Hematopoietic multipotent progenitor cell treated with erythropoietin and hydrocortisone succinate and interleukin-3 and kit ligand, for 15 days (in vitro differentiated cells): ENCODE measurements at places on chromosomes 13 and 19.

DNA sequence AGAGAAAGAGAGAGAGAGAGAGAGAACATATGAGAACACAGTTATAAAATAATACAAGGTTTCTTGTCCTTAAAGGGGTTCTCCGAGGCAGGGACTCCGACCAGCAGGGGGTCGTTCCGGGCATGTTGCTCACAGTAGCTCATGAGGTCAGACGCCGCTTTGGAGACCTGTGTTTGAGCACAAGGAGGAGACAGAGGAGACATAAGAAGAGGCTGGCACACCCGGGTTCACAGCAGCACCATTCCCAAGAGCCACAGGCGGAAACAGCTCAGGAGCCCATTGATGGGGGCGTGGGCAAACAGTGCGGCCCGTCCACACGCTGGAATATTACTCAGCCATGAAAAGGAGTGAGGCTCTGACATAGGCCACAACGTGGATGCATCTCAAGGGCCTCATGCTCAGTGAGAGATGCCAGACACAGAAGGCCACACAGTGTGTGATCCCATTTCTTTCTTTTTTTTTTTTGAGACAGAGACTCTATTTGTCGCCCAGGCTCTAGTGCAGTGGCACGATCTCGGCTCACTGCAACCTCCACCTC lies 39.1 kb downstream of the GADD45B start:
- DNase-seq, result no peak

DNA sequence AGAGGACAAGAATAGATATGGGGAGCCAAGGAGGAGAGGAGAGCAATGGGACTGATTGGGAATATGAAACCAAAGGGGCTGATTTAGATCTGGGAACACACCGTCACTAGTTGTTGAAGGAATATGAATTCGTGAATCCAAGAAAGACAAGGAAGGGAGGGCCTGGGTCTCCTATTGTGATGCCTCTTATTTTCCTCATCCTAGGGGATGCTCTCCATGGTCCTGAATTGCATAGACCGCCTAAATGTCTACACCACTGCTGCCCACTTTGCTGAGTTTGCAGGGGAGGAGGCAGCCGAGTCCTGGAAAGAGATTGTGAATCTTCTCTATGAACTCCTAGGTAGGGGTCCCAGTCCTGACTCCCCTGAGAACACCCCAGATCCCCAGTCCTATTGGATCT lies 21.5 kb downstream of the RYR1 start:
- DNase-seq, result no peak

DNA sequence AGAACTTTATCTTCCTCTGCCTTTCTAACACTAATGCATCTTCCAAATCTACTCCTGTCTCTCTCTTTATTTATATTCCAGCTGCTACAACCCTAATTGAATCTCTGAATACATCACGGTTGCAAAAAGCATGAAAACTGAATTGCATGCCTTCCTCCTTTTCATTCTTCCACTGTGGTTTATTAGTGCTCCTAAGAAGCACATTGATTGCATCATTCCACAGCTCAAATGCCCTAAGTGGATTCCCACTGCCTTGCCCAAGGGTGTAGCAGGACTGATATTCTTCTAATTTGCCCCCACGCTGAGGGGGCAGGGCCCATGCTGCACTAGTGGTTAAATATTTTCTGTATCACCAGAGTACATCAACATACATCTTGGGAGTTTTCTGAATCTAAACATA lies 640.8 kb downstream of the EFNB2 start:
- no peak for DNase-seq

GRCh38 chr19:34066007-34066643 lies 106.2 kb upstream of the LSM14A start:
- DNase-seq, result no peak

DNA sequence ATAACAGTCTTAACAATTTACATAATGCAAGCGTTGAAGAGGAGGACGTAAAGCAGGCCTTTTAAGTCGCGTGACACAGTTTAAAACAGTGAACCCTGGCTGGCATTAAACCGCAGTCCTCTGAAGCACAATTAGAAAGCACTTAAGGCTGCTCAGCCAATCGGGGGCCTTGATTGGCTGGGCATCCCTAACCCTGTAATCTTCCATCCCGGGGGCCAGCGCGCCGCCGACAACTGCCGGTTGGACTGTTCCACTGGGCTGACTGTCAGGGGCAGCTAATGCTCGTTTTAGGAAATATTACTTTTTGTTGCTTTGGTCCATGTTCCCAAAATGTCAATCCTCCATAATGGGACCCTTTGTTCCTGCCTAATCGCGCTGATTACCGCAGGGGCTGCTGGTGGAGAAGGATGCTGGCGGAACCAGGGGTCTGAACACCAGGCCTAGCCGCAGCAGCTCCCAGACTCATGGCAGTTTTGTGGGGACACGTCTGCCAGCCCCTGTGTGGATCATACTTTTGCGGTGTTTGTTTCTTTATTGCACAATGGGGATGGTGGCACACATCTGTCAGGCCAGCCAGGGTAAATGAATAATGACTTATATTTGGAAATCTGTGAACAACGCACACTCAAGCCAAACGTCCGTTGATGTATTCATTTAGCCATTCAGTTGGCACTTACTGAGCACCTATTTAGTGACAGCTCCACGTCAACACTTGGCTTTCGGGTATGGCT lies 127.1 kb upstream of the SPACA7 start:
- DNase-seq, result no peak

GRCh38 chr19:40588110-40588854 lies 11.6 kb downstream of the SHKBP1 start:
- DNase-seq, result no peak

DNA sequence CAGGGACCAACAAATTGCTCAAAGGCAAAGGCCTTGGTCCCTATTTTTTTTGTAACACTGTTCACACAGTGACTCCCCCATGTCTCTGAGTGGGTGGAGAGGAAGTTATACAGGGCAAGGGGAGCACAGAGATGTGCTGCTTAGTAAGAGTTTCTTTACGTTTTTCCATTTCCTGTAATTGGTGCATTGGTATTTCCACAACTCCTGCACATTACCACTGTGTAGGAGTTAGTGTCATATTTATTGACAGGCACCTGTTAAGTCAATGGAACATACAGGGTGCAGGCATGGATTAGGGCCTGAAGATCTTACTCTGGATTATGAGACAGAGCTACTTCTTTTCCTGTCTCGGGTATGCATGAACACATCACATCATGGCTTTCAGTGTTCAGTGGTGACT lies 45.2 kb downstream of the SOX21 start:
- no peak for DNase-seq

DNA sequence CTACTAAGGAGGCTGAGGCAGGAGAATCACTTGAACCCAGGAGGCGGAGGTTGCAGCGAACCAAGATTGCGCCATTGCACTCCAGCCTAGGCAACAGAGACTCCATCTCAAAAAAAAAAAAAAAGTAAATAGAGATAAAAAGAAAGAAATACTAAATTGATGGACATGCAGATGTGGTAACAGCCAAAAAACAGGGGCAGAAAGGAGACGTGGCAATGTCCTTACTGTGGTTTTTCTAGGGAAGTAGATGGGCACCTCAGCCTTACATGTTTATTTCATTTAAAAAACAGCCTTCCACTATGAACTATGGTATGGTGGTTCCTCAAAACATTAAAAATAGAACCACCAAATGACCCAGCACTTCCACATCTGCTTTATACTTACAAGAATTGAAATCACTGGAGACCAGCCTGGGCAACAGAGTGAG lies 6.5 kb upstream of the EIF3G start:
- DNase-seq, result no peak

DNA sequence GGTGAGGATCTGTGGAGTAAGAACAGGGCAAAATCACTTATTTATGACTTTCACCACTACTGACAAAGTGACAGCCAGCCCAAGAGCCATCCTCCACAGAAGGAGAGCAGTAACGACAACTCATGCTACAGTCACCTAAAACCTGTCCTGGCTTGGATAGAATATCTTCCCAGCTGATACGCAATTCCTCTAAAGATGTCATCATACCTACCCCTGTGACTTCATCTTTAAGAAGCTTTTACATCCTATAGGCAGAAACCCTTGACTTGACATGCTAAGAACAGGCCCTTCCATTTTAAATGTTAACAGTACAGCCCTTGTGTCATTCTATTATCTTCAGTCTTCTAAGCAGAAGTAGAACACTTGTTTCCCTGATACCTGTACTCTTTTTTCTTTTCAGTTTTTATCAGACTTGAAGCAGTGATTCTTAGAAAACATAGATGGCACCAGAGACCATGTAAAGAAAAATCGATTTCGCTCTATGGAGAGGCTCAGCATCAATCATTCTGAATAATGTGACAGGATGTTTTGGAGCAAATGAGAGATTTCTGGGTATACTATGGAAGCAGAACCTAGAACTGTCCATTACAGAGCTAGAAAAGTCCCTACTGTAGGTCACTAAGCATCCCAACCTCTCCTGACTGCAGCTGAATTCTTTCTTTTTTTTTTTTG lies 20.1 kb downstream of the STOML3 start:
- no peak for DNase-seq

- DNase-seq, result no peak
Measured at GRCh38 chr13:89902223-89902622, 1445.3 kb upstream of the MIR17HG start.

- no peak for DNase-seq
Measured at GRCh38 chr19:10517760-10518443, 655 bp upstream of the S1PR5 start.

DNA sequence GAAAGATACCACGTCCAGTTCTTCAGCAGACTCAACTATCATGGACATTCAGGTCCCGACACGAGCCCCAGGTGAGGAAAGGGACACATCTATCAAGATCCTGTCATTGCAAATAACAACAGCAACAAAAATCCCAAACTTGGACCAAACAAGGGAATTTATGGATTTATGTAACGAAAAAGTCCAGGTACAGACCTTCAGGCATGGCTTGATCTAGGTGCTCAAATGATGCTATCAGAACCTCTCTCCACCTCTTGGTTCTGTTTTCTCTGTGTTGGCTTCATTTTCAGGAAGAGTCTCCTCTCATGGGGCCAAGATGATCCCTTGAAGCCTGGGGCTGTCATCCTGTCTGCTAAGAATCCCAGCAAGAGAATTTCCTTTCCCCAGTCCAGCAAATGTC lies 2.9 kb downstream of the FXYD5 start:
- DNase-seq, result no peak

GRCh38 chr13:95573221-95573620 lies 20.7 kb downstream of the CLDN10 start:
- DNase-seq, result no peak

- no peak for DNase-seq
Measured at GRCh38 chr13:72218966-72219365, 352.0 kb upstream of the DACH1 start.

GRCh38 chr13:46839399-46839798 lies 42.4 kb upstream of the ESD start:
- DNase-seq, result no peak

DNA sequence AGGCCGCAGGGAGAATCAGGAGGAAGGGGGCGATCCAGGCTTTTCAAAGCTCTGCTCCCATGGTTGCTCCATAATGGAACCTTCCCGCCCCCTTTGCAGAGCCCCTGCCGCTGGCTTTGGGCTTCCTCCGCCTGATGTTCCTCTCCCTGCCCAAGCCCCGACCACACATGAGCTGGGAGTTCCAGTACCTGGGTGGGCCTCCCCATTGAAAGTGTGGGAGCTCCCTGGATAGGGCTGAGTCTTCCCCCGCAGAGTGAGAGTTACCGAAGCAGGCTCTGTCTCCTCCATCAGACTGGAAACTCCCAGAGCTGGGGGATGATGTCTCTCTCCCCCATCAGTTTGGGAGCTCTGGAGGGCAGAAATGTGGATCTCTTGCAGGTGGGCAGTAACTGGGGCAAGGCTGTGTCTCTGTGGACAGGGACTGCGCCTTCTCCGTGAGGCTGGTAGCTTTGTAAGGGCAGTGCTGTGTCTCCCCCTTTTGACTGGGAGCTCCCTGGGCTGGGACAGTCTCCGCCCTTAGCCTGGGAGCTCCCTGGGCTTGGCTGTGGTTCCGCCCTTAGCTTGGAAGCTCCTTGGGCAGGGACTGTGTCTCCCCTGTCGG lies 722 bp downstream of the DCAF15 start:
- peak; percentile 67 for DNase-seq

DNA sequence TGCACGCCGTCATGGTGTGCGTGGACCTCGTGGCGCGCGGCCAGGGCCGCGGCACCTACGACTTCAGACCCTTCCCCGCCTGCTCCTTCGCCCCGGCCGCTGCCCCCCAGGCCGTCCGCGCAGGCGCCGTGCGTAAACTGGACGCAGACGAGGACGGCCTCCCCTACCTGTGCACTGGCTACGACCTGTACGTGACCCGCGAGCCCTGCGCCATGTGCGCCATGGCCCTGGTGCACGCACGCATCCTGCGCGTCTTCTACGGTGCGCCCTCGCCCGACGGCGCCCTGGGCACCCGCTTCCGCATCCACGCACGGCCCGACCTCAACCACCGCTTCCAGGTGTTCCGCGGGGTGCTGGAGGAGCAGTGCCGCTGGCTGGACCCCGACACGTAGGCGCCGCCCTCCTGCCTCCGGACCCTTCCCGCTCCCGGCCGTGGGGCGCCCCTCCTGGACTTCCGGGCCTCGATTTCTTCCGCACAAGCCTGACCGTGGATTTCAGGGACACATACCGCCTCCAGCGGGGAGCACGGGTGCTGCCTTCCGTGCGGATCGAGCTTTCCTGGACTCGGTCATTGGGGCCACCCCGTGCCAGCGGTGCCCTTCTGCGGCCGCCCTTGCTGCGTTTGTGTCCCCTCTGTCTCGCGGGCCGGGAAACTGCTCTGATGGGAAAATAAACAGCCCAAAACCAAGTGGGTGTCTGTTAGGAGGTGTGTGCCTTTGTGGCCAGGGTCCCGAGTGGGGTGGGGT lies 7.7 kb downstream of the ADAT3 start:
- DNase-seq, result no peak

GRCh38 chr19:52231154-52231910 lies 38.1 kb upstream of the ZNF766 start:
- DNase-seq, result no peak

GRCh38 chr19:17605761-17606589 lies 50.5 kb downstream of the COLGALT1 start:
- DNase-seq, result peak; percentile 64

DNA sequence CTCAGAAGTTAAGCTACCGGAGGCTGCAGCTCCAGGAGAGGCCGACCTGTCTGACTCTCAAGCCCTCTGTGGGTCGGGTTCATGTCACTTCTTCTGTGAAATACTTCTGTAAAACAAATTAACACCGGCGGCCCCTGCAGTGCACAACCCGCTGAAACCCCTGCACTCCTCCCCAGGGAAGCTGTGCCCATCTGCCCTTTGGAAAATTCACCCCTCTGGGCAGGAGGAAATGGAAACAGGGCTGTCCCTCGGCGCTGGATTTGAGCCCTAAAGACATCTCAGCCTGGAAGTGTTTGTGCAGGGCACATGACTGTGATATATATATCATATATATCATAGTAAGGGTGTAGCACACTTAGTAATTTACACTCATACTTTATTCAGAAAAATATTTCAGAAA lies 415.3 kb downstream of the IRS2 start:
- no peak for DNase-seq

GRCh38 chr13:48431431-48431830 lies 18.5 kb upstream of the LPAR6 start:
- no peak for DNase-seq

GRCh38 chr13:24313439-24313838 lies 4.1 kb downstream of the C1QTNF9 start:
- no peak for DNase-seq

- DNase-seq, result no peak
Measured at GRCh38 chr19:782185-782877, 14.9 kb upstream of the PTBP1 start.
